ENCODE measurements at places on chromosomes 5 and 9.

- DNase-seq: peak; percentile 13
These were observed 33.8 kb upstream of the ACO1 start for GRCh38 chr9:32350682-32351081.

DNA sequence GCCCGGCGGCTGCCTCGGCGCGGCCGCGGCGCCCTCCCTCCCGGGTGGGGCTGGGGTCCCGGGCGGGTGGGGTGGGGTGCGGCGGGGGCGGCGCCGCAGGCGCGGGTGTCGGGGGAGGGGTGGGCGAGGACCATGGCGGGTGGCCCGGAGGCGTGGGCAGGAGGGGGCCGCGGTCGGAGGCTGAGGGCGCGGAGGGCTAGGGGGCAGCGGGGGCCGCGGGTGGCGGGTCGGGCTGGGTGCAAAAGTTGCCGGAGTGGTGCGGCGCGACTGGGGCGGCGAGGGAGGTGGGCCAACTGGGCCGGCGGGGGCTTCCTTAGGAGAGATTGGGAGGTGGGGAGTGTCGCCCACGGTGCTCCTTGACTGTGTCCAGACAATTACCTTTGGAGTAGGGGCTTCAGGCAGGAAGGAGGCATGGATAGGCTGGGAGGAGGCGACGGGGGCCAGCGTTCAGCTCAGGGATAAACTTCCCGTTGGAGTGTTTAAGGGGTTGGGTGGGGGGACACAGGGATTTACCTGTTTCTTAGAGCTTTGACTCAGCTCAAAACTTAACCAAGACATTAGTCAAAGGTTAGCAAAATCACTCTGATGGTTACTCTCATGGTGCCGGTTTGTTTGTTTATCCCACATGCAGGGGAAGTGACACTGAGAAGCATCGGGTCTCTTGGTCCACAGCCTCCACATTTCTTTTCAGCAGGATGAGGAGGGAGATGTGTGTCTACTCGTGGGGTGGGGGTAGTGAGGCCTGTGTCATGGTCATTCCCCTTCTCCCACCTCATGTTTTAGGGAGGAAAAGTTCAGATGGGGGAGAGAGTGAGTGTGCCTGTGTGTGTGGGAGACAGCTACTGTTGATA lies 859 bp downstream of the CSNK1G3 start:
- DNase-seq: no peak

- no peak for DNase-seq
These were observed 47.7 kb upstream of the TESK1 start for GRCh38 chr9:35557320-35557719.

GRCh38 chr9:123020796-123021195 lies 12.7 kb upstream of the GPR21 start:
- DNase-seq: no peak

- DNase-seq: no peak
These were observed 200.9 kb downstream of the GDNF start for GRCh38 chr5:37638897-37639296.

DNA sequence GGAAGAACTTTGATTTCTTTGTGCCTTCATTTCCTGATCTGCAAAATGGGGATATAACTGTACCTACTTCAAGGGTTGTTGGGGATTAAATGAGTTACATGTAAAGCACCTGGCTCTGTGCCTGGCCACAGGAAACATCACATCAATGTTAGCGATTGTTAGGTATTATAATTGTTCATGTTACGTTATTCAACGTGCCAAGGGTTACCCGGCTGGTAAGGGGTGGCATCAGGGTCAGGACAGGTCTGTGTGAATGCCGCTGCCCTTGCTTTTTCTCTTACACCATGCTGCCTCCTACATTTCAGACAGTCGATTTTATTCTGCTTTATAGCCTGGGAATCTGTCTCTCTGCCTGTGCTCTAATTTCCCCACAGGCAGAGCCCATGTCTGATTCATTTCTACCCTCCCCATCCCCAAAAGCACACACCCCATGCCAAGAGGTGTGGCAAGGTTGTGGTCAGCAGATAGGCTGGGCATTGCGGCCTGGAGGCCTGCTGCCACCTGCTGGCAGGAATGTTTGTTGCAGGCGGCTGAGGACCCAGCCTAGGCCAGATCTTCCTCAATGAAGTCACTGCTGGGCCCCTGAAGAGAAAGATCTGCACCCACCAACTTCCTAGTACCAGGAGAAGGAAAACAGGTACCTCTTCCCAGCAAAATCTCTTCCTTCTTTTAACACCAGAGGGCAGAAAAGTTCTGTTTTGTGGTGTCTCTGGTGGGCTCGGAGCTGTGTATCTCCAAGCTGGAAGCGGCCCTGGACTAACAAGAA lies 5.3 kb downstream of the ANKS6 start:
- peak; percentile 89 for DNase-seq

DNA sequence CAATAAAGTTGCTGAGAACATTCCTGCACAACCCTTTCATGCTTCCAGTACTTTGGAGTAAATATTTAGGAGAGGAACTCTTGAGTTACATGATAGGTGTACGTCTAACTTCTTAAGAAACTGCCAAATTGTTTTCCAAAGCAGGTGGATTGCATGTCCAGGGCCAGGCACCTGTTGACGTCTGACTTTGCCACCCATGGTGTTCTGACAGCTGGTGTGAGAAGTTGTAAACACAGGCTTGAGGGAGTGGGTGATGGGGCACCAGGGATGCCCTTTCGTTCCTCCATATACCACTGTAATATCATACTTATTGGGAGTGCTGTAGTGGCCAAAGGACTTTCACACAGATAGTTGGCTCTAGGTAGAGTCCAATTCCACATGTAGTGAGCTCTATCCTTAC lies 352.1 kb downstream of the GADD45G start:
- DNase-seq: no peak

DNA sequence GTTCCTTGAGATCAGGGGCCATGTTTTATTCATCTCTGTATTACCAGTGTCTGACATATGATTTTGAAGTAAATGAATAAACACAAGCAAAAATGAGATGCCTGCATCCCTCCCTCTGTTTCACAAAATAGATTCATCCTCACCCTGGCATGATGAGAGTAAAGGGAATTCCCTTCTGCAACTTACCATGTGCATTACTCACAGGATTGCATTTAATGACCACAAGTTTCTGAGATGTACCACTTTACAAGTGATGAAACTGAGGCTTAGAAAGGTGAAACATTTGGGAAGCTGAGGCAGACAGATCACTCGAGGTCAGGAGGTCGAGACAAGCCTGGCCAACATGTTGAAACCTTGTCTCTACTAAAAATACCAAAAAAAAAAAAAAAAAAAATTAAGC lies 74.2 kb upstream of the TNFSF8 start:
- DNase-seq: no peak

- DNase-seq: no peak
These were observed 2.0 kb upstream of the UAP1L1 start for GRCh38 chr9:137075275-137075775.

DNA sequence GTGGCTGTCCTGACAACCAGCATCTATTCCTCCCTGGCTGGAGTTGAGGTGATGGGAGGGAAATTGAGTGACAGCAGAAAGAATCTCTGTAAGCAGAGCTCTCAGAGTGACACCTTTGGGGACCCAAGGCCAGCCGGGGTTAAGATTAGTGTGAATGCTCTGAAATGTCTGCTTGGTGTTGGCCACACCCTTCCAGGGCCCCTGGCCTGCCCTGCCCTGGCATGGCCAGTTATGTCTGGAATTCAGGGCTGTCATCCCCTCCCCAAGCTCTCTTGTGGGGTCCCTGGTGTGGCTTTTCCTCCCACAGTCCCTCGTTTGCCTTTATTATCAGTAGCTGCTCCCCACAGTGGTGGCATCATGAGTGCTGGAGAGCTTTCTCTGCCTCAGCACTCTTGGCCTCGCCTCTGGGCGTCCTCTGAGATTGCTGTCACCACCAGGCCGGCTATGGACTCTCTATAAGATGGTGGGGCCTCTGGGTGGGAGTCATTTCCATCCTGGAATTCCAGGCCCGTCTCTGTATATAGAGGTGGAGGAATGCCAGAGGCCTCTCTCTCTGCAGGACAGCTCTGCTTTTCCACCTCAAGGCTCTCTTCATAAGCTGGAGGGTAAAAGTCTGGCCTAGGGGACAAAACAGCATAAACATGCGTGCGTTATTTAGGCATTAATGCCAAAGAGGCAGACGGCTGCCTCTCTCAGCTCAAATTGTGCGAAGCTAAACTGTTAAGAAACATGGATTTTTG lies 3.6 kb downstream of the TMEM252 start:
- no peak for DNase-seq

DNA sequence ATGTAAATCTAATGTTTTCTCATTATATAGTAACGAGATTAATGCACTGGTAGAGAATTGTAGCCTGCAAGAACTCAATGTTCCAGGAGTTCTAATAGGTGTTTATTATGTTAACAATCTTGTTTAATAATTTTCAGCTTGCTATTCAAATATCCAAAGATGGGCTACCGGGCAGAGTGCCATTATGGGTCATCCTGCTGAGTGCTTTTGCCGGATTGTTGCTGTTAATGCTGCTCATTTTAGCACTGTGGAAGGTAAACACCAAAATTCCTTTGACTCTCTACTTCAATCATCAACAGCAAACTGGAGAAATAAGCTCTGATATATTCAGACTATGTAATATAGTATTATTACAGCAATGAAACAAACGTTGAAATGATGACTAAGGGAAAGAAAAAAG lies 41.9 kb upstream of the ITGA2 start:
- no peak for DNase-seq

DNA sequence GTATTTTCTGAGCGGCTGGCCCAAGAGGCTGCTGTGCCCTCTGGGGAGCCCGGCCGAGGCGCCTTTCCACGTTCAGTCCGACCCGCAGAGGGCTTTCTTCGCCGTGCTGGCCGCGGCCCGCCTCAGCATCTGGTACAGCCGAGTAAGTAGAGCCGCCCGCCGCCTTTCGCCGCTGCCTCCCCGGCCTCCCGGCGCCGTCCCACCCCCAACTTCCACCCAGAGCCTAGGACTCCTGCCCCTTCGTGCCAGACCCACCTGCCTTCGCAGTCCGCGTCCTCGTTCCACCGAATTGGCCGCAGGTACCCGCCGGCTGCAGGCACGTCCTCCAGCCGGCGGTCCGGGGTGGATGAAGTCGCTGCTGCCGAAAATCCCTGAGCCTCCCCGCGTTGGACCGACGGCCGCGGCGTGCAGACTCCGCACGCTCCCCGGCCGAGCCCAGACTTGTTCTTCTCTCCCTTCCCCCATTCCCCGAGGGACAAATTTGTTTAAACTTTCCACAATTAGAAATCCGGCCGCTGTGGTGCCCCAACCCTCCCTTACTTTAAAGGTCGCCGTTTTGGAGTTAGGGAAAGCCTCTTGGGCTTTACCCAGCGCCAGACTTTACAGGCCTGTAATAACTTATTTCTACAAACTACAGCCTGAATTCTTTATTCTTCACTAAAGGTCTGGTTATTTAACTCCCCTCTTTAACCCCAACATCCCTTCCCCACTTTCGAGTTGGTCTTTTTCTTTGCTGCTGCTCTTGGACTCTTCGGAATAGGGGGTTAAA lies 589 bp downstream of the RIC1 start:
- DNase-seq: no peak

- peak; percentile 51 for DNase-seq
These were observed 627.3 kb upstream of the NUDT12 start for GRCh38 chr5:104189909-104190308.

DNA sequence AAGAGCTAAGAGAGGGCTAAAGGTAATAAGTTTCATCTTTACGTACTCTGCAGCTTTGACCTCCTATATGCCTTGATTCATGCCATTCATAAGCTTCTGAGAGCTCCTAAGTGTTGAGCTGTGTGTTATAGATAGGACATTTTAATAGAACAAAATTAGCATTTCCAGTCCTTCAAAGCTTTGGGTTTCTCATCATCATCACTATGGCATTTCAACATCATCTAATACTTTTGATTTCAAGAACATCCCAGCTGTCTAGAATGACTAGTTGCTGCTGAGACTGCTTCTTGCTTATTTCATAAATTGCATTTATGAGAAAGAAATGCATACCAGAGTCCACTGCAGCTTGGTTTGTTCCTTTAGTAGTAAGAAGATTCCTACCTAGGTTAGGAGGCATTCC lies 201.7 kb downstream of the SGCD start:
- DNase-seq: no peak

- no peak for DNase-seq
These were observed 42.4 kb upstream of the NR4A3 start for GRCh38 chr9:99779277-99779676.

DNA sequence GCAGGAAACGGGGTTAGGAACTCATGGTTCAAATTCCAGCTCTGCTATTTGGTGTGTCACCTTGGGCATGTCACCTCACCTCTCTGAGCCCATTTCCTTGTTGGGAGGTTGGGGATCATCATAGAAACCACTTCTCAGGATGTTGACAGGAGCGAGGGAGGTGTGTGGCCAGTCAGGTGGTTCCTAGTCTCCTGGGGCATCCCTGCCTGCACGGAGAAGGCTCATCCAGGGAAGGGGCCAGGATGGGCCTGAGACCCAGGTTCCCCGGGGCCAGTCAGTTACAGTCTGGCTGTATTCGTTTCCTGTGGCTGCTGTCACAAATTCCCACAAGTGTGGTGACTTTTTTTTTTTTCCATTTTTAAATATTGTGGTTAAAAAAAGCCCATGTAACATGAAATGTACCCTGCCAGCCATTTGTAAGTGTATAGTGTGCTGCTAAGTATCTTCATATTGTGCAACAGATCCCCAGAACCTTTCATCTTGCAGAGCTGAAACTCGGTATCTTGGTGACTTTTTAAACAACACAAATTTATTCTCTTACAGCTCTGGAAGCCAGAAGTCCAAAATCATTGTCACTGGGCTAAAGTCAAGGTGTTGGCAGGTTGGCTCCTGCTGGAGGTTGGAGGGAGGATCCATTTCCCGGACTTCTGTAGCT lies 78.7 kb upstream of the UNC5A start:
- DNase-seq: no peak

DNA sequence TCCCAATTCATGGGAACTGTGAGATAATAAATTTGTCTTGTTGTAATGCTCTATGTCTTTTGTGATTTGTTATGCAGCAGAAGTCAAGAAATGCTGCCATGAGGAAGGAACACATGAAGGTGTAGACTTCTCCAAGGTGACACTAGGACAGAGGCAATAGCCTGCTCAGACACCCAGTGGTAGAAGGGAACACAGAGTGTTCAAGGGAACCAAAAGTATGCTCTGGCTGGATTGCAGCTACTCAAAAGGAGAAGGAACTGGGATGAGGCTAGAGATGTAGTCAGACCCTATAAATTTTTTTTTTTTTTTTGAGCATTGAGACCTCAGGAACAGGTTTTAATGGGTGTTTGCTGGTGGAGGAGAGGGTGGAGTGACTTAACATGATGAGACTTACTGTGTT lies 232.5 kb downstream of the PARP8 start:
- no peak for DNase-seq

GRCh38 chr5:151855701-151856100 lies 69.0 kb downstream of the GLRA1 start:
- DNase-seq: no peak

Measured in HS-5 (cell line).